ENCODE measurements at places on chromosomes 3 and 15. TPM values are rescaled to one million over a fixed set of nuclear protein-coding genes. Genes with fewer than 3 reads are reported as not detected.

DNA sequence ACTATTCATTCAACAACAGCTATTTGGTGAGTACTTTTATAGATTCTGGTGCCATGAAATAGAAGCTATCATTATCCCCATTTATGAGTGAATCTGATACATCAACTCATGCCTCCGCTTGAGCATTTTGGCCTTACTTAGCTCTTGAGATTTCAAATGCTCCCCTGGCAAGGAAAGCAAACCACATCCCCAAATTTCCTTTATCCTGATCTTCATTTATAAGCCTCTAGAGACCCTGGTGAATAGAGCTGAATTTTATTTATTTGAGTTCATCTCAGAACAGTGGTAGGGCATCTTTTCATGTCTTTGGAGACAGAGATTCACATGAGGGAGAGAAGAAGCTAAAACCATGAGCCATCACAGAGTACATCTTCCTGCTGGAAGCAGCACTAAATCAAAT lies 317.2 kb downstream of the SLC9A9 start:
- no peaks in the 10 kb centered on the region for H3K36me3 ChIP-seq
- no peak for DNase-seq
- H3K4me3 ChIP-seq, result no peak overlapping the region
- no peak overlapping the region for H3K27ac ChIP-seq
- H3K27me3 ChIP-seq, result no peaks in the 10 kb centered on the region

DNA sequence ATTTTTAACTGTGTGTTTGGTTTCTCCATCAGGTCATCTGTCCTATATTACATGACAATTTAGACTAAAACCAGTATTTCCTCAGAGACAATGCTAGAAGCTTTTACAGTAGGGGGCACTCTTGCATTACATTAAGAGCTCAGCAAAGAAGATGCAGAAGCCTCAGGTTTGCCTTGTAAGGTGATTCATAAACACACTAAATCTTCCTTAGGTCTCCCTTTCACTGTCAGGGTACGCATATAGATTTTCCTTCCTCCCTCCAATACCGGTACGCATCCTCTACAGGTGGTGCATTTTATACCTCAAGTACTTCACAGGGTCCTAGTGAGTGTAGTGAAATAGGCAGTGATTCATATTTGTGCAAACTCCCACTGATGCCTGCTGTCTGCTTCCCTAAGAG lies 46.5 kb downstream of the CD86 start:
- DNase-seq, result peak; percentile 54
- H3K27ac ChIP-seq, result no peak overlapping the region
- no peaks in the 10 kb centered on the region for H3K36me3 ChIP-seq
- H3K4me3 ChIP-seq, result no peak overlapping the region

DNA sequence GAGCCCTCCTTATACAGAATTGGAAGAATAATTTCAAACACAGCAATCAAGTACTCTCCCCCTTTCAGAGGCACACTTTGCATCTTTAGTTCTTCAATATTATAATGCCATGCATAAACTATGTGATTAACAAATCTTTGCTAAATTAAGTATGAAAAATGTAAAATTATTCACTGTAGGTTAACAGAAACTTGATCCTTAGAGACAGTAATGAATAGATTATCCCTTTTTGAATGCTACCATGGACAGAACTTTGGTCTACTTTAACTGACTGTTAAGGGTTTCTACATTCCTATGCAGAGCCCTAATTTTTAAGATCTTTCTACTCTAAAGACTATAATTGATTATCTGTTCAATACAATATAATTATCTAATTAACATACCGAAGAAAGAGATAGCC lies 25.7 kb upstream of the XXYLT1 start:
- no peak for DNase-seq
- H3K27ac ChIP-seq, result no peak overlapping the region
- H3K36me3 ChIP-seq, result peaks cover 3% of the 10 kb centered on the region
- H3K27me3 ChIP-seq, result no peaks in the 10 kb centered on the region

DNA sequence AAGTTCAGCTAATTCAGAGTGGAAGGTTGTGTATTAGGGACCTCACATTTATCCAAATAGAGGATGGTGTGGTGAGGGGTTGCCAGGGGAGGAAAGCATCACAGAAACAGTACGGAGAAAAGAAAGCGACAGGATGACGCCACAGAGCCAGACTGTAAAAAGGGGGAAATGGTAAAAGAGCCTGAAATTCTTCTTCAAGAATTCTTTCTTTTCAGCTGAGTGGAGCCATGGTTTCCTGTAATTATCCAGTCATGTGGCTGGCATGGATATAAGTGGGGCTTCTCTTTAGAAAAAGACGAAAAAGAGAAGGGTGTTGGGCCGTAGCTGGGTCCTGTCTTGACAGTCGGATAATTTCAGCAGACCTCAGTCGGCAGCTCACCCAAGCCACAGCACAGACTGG lies 24.5 kb upstream of the PSMD6 start:
- H3K4me1 ChIP-seq, result no peaks in the 10 kb centered on the region
- H3K36me3 ChIP-seq, result no peaks in the 10 kb centered on the region
- no peak for DNase-seq
- H3K4me3 ChIP-seq, result no peak overlapping the region

GRCh38 chr3:51099794-51100535 lies 285.1 kb upstream of the MANF start:
- no peak for DNase-seq
- no peak overlapping the region for H3K4me3 ChIP-seq
- H3K4me1 ChIP-seq, result no peaks in the 10 kb centered on the region
- H3K27ac ChIP-seq, result no peak overlapping the region
- H3K36me3 ChIP-seq, result no peaks in the 10 kb centered on the region
- H3K27me3 ChIP-seq, result no peaks in the 10 kb centered on the region

DNA sequence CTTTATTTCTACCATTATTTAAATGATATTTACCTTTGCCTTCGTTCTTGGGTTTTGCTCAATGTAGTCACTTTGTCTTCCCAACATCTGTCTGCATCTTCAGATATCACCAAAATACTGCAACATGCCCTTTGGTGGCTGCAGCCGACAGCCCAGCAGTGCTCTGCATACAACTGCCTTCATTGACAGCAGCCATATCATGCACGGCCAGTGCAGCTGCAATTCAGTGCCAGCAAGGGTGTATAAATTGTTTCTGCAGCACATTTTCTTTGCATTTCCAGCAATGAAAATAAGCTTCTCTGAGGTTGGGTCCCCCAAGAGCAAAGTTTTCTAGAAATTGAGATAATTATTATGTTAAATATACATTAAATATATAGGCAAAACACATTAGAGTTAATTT lies 6.0 kb upstream of the PLSCR5 start:
- no peaks in the 10 kb centered on the region for H3K4me1 ChIP-seq
- H3K4me3 ChIP-seq, result no peak overlapping the region
- H3K27me3 ChIP-seq, result no peaks in the 10 kb centered on the region
- H3K36me3 ChIP-seq, result no peaks in the 10 kb centered on the region
- no peak overlapping the region for H3K27ac ChIP-seq

GRCh38 chr15:72451224-72451623 lies 22.9 kb upstream of the ARIH1 start:
- no peaks in the 10 kb centered on the region for H3K27me3 ChIP-seq
- no peak overlapping the region for H3K4me3 ChIP-seq
- no peaks in the 10 kb centered on the region for H3K4me1 ChIP-seq
- H3K36me3 ChIP-seq, result no peaks in the 10 kb centered on the region

- peak overlapping the region; percentile 100 for H3K27ac ChIP-seq
- H3K27me3 ChIP-seq, result no peaks in the 10 kb centered on the region
- peaks cover 21% of the 10 kb centered on the region for H3K4me1 ChIP-seq
- peak overlapping the region; percentile 80 for H3K4me3 ChIP-seq
Observed at GRCh38 chr3:122515020-122515468, 305 bp upstream of the KPNA1 start.

GRCh38 chr15:69451951-69452691 lies 497 bp upstream of the RPLP1 start:
- peaks cover 14% of the 10 kb centered on the region for H3K4me1 ChIP-seq
- H3K27me3 ChIP-seq, result no peaks in the 10 kb centered on the region
- H3K27ac ChIP-seq, result peak overlapping the region; percentile 84
- H3K36me3 ChIP-seq, result no peaks in the 10 kb centered on the region
- peak overlapping the region; percentile 82 for H3K4me3 ChIP-seq

DNA sequence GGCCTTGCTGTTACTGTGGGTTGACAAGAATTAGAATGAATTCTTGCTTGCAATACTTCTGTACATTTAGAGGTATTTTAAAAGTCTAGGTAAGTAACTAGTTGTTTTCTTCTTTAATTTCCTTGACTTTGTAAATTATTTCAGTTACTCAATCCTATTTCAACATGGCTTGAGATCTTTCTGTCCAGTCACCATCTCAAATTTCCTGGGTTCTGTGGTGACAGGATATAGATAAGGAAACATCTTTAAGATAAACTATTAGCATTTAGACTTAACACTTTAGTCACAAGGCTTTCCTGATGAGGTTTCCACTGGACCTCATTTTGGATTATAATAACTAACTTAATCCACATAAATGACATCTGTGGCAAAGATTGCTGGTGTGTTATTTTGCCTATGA lies 195.9 kb upstream of the DPH6 start:
- DNase-seq, result no peak
- no peaks in the 10 kb centered on the region for H3K4me1 ChIP-seq

GRCh38 chr3:8981296-8981695 lies 18.0 kb upstream of the RAD18 start:
- H3K36me3 ChIP-seq, result no peaks in the 10 kb centered on the region
- H3K4me3 ChIP-seq, result no peak overlapping the region
- no peaks in the 10 kb centered on the region for H3K27me3 ChIP-seq
- no peak for DNase-seq
- no peaks in the 10 kb centered on the region for H3K4me1 ChIP-seq

- no peak overlapping the region for H3K27ac ChIP-seq
- H3K36me3 ChIP-seq, result peaks cover 6% of the 10 kb centered on the region
- no peaks in the 10 kb centered on the region for H3K27me3 ChIP-seq
- DNase-seq, result no peak
Observed at GRCh38 chr15:43150191-43150929, 17.0 kb downstream of the TMEM62 start.

- no peak overlapping the region for H3K4me3 ChIP-seq
- no peak for DNase-seq
- H3K27ac ChIP-seq, result no peak overlapping the region
- H3K27me3 ChIP-seq, result no peaks in the 10 kb centered on the region
- no peaks in the 10 kb centered on the region for H3K4me1 ChIP-seq
- H3K36me3 ChIP-seq, result peaks cover 65% of the 10 kb centered on the region
Observed at GRCh38 chr15:59668556-59668955, 11.2 kb upstream of the GTF2A2 start.

DNA sequence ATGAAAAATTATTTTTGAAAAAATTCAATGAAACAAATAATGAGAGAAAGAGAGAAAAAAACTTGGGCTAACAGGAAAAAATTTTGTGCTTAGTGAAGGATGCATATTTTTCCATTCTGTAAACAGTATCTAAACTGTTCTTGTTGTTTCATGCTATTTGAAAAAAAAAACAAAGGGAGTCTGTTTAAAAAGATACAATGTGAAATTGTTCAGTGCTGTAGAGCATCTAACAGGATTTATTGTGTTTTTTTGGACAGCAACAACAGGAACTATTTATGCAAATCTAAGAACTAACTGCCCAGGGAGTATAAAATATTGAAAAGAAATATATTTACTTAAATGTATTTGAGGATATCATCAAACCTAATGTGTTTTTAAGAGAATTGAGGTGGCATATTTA lies 55.1 kb downstream of the PEX5L start:
- no peaks in the 10 kb centered on the region for H3K36me3 ChIP-seq
- H3K4me3 ChIP-seq, result no peak overlapping the region
- H3K27me3 ChIP-seq, result no peaks in the 10 kb centered on the region
- no peak for DNase-seq
- H3K4me1 ChIP-seq, result no peaks in the 10 kb centered on the region
- no peak overlapping the region for H3K27ac ChIP-seq

GRCh38 chr3:54696313-54696712 lies 231.5 kb downstream of the LRTM1 start:
- H3K36me3 ChIP-seq, result no peaks in the 10 kb centered on the region
- no peak overlapping the region for H3K27ac ChIP-seq
- no peak for DNase-seq
- no peak overlapping the region for H3K4me3 ChIP-seq

- H3K27me3 ChIP-seq, result no peaks in the 10 kb centered on the region
- H3K4me3 ChIP-seq, result peak overlapping the region; percentile 58
- H3K36me3 ChIP-seq, result no peaks in the 10 kb centered on the region
- H3K4me1 ChIP-seq, result peaks cover 28% of the 10 kb centered on the region
- H3K27ac ChIP-seq, result peak overlapping the region; percentile 98
Observed at GRCh38 chr3:141876891-141877621, 613 bp downstream of the ATP1B3 start.

DNA sequence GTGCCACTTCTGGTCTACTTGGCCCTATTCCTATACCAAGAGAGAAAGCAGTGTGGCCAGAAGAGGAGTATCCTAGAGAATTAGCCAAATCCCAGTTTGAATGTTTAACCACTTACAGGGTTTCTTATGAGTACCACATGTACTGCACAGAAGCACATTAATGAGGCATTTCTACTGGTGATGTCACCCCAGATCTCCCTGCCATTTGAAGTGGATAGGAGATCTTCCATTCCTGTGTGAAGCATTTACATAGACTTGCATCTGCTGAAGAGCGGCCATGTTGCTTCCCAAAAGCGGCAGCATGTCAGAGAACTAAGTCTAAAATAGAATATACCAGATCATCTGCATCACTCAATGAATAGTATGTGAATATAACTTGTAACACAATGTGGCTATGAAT lies 108.4 kb upstream of the TUSC7 start:
- DNase-seq, result no peak
- no peaks in the 10 kb centered on the region for H3K27me3 ChIP-seq
- H3K4me1 ChIP-seq, result no peaks in the 10 kb centered on the region
- no peak overlapping the region for H3K4me3 ChIP-seq

- no peak overlapping the region for H3K27ac ChIP-seq
- peak overlapping the region; percentile 20 for H3K4me3 ChIP-seq
- DNase-seq, result no peak
- H3K4me1 ChIP-seq, result peaks cover 20% of the 10 kb centered on the region
Observed at GRCh38 chr15:56964182-56964581, 45.7 kb downstream of the TCF12 start.

GRCh38 chr3:193947596-193947995 lies 188.4 kb upstream of the HES1 start:
- H3K36me3 ChIP-seq, result no peaks in the 10 kb centered on the region
- no peak for DNase-seq
- H3K4me3 ChIP-seq, result no peak overlapping the region
- no peaks in the 10 kb centered on the region for H3K4me1 ChIP-seq
- no peaks in the 10 kb centered on the region for H3K27me3 ChIP-seq

GRCh38 chr3:149495581-149496125 lies 21.2 kb downstream of the TM4SF4 start:
- no peaks in the 10 kb centered on the region for H3K27me3 ChIP-seq
- H3K27ac ChIP-seq, result no peak overlapping the region
- DNase-seq, result no peak
- no peaks in the 10 kb centered on the region for H3K4me1 ChIP-seq
- no peaks in the 10 kb centered on the region for H3K36me3 ChIP-seq
- H3K4me3 ChIP-seq, result no peak overlapping the region

GRCh38 chr3:156553705-156554356 lies 1.1 kb downstream of the SSR3 start:
- H3K36me3 ChIP-seq, result peaks cover 6% of the 10 kb centered on the region
- peak overlapping the region; percentile 85 for H3K27ac ChIP-seq
- DNase-seq, result no peak
- H3K4me1 ChIP-seq, result peaks cover 16% of the 10 kb centered on the region
- no peaks in the 10 kb centered on the region for H3K27me3 ChIP-seq

GRCh38 chr15:39433376-39433775 lies 147.5 kb upstream of the THBS1 start:
- H3K27ac ChIP-seq, result no peak overlapping the region
- no peaks in the 10 kb centered on the region for H3K4me1 ChIP-seq
- H3K36me3 ChIP-seq, result no peaks in the 10 kb centered on the region
- DNase-seq, result no peak

- H3K4me3 ChIP-seq, result no peak overlapping the region
- H3K36me3 ChIP-seq, result no peaks in the 10 kb centered on the region
- H3K27me3 ChIP-seq, result no peaks in the 10 kb centered on the region
- no peaks in the 10 kb centered on the region for H3K4me1 ChIP-seq
- no peak for DNase-seq
Observed at GRCh38 chr3:60609446-60609845, 641.8 kb downstream of the FHIT start.

Gene CTXN2
- total RNA-seq, result not detected

Gene NANOGP8
- not detected for total RNA-seq

Gene CNTN6
- not detected for total RNA-seq

Gene IRAK2
- total RNA-seq, result 1.5 TPM

Gene CASR
- total RNA-seq, result 0.02 TPM
